SJSA1 (cell line): ENCODE measurements at places on chromosomes 1 and 21. TPM values are rescaled to one million over a fixed set of nuclear protein-coding genes. Genes with fewer than 3 reads are reported as not detected.

GRCh38 chr1:212452323-212453155 is 19.8 kb downstream of the NENF start:
- no peak for DNase-seq

- no peak for DNase-seq
Observed at GRCh38 chr1:96833376-96833775, 111.8 kb downstream of the PTBP2 start.

GRCh38 chr1:112320058-112320457 is 76.0 kb upstream of the CTTNBP2NL start:
- DNase-seq: no peak

GRCh38 chr1:83083589-83084224 is 915.2 kb downstream of the TTLL7 start:
- no peak for DNase-seq

GRCh38 chr21:36047139-36047538 is 13.2 kb downstream of the SETD4 start:
- no peak for DNase-seq

GRCh38 chr1:161130266-161130665 is 2.2 kb downstream of the DEDD start:
- DNase-seq: no peak

The OR10Z1 gene
- not detected in 2 replicates for total RNA-seq

DNA sequence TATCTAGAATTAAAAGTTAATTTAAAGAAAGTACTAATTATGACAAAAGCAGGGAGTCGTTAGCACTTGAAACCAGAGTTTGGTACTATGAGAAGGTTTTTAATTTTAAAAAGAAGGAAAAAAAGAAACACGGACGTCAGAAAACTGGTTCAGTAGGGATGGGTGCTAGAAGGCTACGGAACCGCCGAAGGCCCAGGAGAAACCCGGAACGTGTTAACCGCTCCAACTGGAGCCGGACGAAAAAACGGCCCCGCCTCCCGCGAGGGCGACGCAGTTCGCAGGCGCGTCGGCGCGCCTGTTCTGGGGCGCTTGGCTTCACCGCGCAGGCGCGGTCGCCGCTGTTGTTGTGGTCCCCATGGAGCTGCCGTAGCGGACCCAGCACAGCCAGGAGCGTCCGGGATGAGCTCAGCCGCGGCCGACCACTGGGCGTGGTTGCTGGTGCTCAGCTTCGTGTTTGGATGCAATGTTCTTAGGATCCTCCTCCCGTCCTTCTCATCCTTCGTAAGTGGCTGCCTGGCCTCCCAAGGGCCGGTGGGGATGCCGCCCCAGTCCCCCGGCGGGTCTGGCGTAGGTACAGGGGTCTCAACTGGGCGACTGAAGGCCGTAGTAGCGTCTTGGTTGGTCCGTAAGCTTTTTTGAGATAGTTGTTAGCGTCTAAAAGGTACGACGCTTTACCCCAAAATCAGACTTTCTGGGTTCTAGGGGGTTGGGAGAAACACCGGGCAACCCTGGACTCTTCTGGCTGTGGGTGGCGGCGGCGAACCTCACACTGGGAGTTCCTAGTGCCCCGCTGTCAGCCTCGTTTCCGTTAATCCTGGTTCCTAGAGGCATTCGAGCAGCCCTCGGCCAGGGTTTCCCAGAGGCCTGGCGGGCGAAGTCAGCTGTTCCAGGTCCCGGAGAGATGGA is 31.4 kb upstream of the HMGN1 start:
- DNase-seq: peak; percentile 98

The VANGL2 gene
- 2.2 and 2.3 TPM in 2 replicates for total RNA-seq

The TTLL10 gene
- not detected in 2 replicates for total RNA-seq

The OLIG1 gene
- total RNA-seq: not detected in 2 replicates

- no peak for DNase-seq
Observed at GRCh38 chr1:11731691-11732283, 4.1 kb upstream of the AGTRAP start.

The PERM1 gene
- 0.11 TPM in 1 of 2 replicates, not detected in the other for total RNA-seq

DNA sequence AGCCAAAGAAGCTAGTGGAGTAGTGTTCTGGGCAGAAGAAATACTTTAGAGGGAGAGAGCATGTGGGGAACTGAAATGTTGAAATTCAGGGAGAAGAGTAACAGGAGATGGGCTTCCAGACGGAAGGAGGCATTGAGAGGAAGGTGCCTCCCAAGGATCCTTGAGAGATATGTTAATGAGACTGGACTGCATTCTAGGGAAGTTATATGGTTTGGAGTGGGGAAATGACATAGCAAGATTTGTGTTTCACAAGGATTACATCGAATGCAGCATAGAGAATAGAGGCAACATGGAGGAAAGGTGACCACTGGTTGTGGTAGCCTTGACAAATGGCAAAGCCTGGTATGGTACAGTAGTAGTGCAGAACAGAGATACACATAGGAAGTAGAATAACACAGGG is 160.5 kb upstream of the HMCN1 start:
- DNase-seq: no peak

- DNase-seq: no peak
Observed at GRCh38 chr21:26539566-26539965, 33.5 kb downstream of the CYYR1 start.

GRCh38 chr1:70485624-70486023 is 74.6 kb downstream of the CTH start:
- no peak for DNase-seq

GRCh38 chr1:230807561-230808280 is 60.5 kb downstream of the CAPN9 start:
- DNase-seq: no peak
